ENCODE measurements at places on chromosomes 12 and 14.

DNA sequence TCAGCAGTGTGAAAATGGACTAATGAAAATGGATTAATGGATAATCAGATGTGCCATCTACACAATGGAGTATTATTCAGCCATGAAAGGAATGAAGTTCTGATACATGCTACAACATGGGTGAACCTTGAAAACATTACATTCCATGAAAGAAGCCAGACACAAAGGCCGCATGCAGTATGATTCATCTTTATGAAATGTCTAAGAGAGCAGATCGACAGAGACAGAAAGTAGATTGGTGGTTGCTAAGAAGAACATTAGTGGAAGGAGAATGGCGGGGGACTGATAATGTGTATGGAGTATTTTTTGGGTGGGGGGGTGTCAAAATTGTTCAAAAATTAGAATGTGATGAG, 47.3 kb downstream of the PRKAB1 start:
- DNase-seq = no peak

- no peak for DNase-seq
Measured at GRCh38 chr14:36600431-36600830, 18.0 kb upstream of the NKX2-8 start.

GRCh38 chr12:110857528-110857927, 10.7 kb downstream of the CCDC63 start:
- no peak for DNase-seq

DNA sequence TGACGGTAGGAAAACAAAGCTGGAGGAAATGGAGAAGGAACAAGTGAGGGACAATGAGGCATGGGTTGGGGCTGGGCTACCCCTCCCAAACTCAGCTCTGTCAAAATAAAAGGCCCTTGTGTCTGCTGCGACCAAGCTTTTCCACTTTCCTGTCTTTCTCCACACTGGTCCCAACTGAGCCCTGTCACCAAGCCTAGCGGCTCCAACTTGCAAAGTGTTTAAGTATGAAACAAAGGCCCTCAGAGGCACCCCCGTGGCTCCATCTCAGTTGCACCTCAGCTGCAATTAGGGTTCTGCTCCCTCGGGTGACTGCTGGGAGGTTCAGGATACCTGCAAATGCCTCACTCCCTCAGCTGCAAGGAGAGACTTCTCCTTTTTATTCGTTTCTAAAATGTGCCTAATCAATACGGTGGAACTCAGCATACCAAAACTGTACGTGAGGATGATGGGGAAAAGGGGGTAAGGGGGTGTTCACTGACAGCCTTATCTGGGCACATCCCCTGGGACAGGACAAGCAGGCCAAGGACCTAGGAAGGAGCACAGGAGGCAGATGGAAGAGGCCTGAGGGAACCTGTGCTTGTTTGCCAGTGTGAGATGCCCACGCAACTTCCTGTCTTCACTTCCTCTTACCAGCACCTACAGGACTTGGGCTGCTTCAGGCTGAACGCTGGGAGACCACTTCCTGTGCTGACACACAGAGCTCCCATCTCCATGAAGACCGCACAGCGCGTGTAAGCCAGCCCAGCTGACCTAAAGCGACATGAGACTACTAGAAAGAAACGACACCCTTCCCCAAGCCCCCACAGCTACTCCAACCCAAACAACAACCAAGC, 8.9 kb downstream of the VAMP1 start:
- DNase-seq = peak; percentile 61

Data from activated CD4-positive, alpha-beta T cell treated with anti-CD3 and anti-CD28 coated beads for 1 hour (primary cell).